ENCODE measurements at places on chromosomes 4 and X.

GRCh38 chr4:72951147-72951546 lies 118.4 kb downstream of the COX18 start:
- no peak overlapping the region for H3K4me3 ChIP-seq
- H3K27me3 ChIP-seq = no peaks in the 10 kb centered on the region
- H3K36me3 ChIP-seq = no peaks in the 10 kb centered on the region
- no peak for DNase-seq

DNA sequence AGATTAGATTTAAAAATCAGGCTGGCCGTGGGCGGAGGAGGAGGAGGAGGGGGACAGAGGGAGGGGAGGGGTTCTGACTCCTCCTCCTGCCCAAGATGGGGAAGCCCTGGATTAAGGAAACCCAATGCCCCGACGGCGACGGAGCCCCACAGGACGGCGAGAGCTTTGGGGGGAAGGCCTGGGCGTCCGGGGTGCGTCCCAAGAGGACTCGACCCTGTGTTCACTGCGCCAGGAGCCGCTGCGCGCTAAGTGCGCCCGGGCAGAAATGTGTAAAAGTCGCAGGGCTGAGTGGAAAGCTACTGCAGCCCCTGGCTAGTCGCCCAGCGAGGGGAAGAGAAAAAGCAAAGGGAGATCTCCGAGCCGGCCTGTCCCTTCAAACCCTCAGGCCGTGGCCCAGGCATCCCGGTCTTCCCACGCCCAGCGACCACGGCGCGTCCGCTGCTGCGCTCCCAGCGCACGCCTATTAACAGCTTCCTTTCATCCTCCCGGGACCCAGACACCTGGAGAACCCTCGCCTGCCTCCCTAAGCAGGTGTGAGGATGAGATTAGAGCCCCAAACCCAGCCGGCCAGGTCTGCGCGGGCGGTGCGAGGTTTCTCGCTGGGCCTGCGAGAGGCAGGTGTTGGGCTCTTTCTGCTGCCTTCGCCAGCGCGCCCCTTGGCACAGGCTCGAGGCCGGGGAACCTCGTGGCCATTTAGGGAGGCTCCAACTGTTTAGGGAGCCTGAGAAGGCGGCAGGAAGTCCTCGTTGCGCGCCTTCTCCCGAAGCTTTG lies 1.4 kb upstream of the RPS6KA3 start:
- no peaks in the 10 kb centered on the region for H3K27me3 ChIP-seq
- no peaks in the 10 kb centered on the region for H3K36me3 ChIP-seq
- H3K27ac ChIP-seq = peak overlapping the region; percentile 2
- no peaks in the 10 kb centered on the region for H3K4me1 ChIP-seq

- H3K4me1 ChIP-seq = peaks cover 14% of the 10 kb centered on the region
- no peaks in the 10 kb centered on the region for H3K36me3 ChIP-seq
- no peak overlapping the region for H3K4me3 ChIP-seq
- no peaks in the 10 kb centered on the region for H3K27me3 ChIP-seq
- DNase-seq = peak; percentile 92
These were observed 84.3 kb downstream of the SPRY1 start for GRCh38 chr4:123480706-123481418.

DNA sequence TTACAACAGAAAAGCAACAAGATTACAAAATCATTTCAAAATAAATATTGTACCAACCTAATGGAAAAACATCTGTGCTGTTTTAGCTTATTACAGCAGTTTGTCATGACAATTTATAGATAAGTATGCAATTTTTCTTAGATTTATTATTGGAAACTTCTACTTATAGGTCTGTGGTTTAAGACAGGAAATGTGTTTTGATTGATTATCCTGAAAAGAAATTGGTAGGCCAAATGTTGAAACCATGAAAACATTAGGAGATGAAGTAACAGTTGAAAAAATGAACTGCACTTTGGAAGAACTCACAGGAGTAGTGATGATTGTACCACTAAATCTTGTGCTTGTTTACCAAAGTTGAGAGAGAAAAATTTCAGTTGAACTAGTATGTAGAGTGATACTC lies 162.2 kb upstream of the GIMD1 start:
- H3K4me3 ChIP-seq = no peak overlapping the region
- H3K27me3 ChIP-seq = no peaks in the 10 kb centered on the region
- H3K27ac ChIP-seq = no peak overlapping the region
- no peaks in the 10 kb centered on the region for H3K4me1 ChIP-seq
- no peaks in the 10 kb centered on the region for H3K36me3 ChIP-seq
- no peak for DNase-seq

DNA sequence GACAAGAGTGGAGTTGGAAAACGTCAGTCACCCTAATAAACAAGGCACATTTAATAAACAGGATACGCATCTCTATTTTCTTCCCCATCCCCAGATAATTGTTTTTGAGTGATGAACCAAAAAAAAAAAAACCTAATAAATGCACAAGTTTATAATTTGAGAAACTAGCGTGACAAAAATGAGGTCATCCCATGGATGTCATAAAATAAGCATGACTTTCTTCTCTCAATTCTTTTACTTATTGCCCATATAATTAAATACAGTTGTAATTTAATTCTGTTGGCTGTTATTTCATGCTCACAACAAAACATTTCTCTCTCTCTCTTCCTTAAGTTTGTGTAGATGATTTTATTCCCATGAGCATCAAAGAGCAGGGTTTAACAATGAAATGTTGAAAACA lies 20.7 kb downstream of the PRKG2 start:
- H3K4me1 ChIP-seq = no peaks in the 10 kb centered on the region
- no peak overlapping the region for H3K4me3 ChIP-seq
- H3K27me3 ChIP-seq = no peaks in the 10 kb centered on the region
- DNase-seq = no peak
- H3K36me3 ChIP-seq = no peaks in the 10 kb centered on the region

DNA sequence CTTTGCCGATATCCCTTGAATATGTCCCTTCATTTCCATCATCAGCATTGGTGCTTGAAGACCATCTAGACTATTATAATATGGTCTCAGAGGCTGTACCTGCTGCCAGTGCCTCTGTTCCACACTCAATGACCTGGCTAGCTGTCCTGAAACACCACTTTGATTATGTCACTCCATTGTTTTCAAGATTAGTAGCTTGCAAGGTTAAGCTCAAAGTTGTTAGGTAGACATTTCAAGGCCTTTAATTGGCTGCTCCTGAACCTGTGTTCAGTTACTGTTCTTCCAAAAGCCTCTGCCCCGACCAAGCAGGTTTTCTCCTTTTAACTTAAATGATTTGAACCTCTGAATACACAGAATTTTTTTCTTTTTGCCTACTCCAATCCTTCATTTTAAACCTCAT lies 52.9 kb downstream of the C4orf33 start:
- no peak overlapping the region for H3K27ac ChIP-seq
- no peaks in the 10 kb centered on the region for H3K36me3 ChIP-seq
- H3K4me3 ChIP-seq = no peak overlapping the region
- no peak for DNase-seq
- H3K4me1 ChIP-seq = no peaks in the 10 kb centered on the region
- H3K27me3 ChIP-seq = peaks cover 3% of the 10 kb centered on the region

GRCh38 chrX:139881130-139881529 lies 51.7 kb downstream of the ATP11C start:
- H3K4me1 ChIP-seq = peaks cover 16% of the 10 kb centered on the region
- DNase-seq = peak; percentile 54
- H3K27me3 ChIP-seq = no peaks in the 10 kb centered on the region
- no peak overlapping the region for H3K27ac ChIP-seq
- H3K4me3 ChIP-seq = no peak overlapping the region

DNA sequence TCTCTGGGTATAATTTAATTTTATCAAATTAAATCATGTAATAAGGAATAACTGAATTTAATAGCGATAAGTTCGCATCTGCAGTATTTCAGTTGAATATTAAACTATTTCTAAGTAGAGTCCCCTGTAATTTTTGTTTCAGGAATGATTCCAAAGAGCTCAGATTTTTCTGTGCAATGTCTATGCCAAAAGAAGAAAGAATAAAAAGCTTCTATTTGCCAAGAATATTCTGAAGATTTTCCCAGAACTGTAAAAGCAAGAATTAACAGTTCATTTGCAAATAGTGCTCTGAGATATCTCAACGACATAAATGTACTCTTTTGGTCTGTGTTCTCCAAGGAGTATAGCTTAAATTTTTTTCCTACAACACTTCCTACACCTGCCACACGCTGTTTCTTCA lies 1242.8 kb upstream of the DIAPH2 start:
- no peaks in the 10 kb centered on the region for H3K27me3 ChIP-seq
- H3K4me3 ChIP-seq = no peak overlapping the region
- no peak overlapping the region for H3K27ac ChIP-seq
- DNase-seq = no peak
- no peaks in the 10 kb centered on the region for H3K36me3 ChIP-seq

DNA sequence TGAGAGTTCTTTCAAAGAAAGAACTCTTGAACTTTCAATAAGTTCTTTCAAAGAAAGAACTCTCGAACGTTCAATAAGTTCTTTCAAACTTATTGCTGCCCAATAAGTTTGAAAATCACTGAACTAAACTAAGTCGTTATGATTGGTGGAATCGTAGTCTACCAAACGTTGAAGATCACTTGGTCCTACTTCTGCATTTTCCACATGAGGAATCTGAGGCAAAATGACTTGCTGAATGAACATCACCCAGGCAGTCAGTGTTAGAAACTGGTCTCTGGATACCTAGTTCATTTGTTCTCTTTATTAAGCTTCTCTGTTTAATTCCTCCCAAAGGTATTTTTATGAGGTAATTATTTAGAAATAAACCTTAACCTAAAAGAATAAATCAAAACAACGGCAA lies 7.1 kb upstream of the CNOT6L start:
- H3K36me3 ChIP-seq = no peaks in the 10 kb centered on the region
- no peak overlapping the region for H3K4me3 ChIP-seq
- no peak overlapping the region for H3K27ac ChIP-seq
- H3K4me1 ChIP-seq = no peaks in the 10 kb centered on the region
- H3K27me3 ChIP-seq = peaks cover 10% of the 10 kb centered on the region
